Muscle of leg (tissue), 16 donors: ENCODE measurements at places on chromosomes 11 and 22. TPM values are rescaled to one million over a fixed set of nuclear protein-coding genes. Genes with fewer than 3 reads are reported as not detected.
A peak's percentile ranks its signal among the peaks of the same experiment; 100 is the strongest.

DNA sequence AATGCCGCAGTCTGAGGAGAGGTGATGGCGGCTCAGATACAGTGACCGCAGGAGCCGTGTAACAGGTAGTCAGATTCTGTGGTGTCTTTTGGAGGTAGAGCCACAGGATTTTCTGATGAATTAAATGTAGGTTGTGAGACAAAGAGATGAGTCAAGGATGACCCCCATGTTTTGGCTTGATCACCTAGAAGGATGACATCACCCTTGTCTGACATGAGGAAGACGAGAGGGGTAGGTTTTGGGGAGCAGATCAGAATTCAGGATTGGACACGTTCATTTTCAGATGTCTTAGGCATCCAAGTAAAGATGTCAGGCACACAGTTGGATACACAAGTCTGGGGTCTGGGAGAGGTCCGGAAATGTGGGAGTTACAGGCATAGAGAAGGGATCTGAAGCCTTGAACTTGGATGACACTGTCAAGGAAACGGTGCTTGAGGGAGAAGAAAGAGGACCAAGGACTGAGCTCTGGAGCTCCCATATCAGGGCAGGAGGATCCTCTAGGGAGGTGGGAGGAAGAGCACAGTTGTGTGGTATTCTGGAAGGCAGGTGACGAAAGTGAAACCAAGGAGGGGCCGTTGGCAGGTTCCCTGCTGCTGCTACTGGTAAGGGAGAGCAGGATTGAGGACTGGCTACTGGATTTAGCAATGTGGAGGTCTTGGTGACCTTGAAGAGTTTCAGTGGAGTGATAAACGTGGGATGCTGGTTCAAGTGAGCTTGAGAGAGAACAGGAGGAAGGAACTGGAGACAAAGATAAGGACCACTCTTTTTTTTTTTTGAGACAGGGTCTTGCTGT lies 12.6 kb upstream of the GDPD5 start:
- H3K27me3 ChIP-seq: peaks cover 4% of the 10 kb centered on the region
- H3K4me3 ChIP-seq: no peak overlapping the region
- no peaks in the 10 kb centered on the region for H3K36me3 ChIP-seq

- H3K36me3 ChIP-seq: no peaks in the 10 kb centered on the region
- peaks cover 3% of the 10 kb centered on the region for H3K4me1 ChIP-seq
Observed at GRCh38 chr11:47928426-47928825, 51.9 kb upstream of the PTPRJ start.

- peak; percentile 40 for DNase-seq
- H3K4me1 ChIP-seq: peaks cover 8% of the 10 kb centered on the region
- no peak overlapping the region for H3K4me3 ChIP-seq
- H3K27ac ChIP-seq: no peak overlapping the region
- no peaks in the 10 kb centered on the region for H3K36me3 ChIP-seq
Observed at GRCh38 chr11:132022733-132023478, 652.5 kb downstream of the NTM start.

GRCh38 chr11:59380263-59381059 lies 21.8 kb downstream of the OR5AN1 start:
- H3K4me3 ChIP-seq: no peak overlapping the region
- no peaks in the 10 kb centered on the region for H3K27me3 ChIP-seq
- H3K36me3 ChIP-seq: no peaks in the 10 kb centered on the region
- H3K27ac ChIP-seq: no peak overlapping the region
- no peak for DNase-seq

GRCh38 chr22:28424427-28425080 lies 255.1 kb downstream of the TTC28 start:
- H3K4me3 ChIP-seq: no peak overlapping the region
- H3K36me3 ChIP-seq: no peaks in the 10 kb centered on the region
- no peak for DNase-seq
- no peaks in the 10 kb centered on the region for H3K4me1 ChIP-seq

DNA sequence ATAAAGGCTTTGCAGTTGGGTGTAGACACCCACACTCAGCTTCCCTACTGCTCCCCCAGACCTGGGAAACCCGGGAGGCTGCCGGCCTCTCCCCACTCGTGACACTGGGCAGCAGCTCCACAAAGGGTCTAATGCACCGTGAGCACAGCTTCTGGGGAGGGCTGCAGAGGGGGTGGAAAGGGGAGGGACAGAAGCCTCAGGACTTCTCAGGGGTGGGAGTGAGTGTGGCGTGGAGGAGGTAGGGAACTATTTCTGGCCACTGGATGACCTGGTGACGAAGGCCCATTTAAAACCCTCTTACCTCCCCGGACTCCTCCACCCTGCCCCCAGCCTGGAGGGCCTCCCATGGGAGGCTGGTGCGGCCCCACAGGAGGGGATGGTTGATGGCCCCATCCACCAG lies 56.6 kb downstream of the MACROD1 start:
- peaks cover 27% of the 10 kb centered on the region for H3K4me1 ChIP-seq
- peaks cover 7% of the 10 kb centered on the region for H3K36me3 ChIP-seq
- H3K27me3 ChIP-seq: no peaks in the 10 kb centered on the region
- no peak overlapping the region for H3K27ac ChIP-seq

DNA sequence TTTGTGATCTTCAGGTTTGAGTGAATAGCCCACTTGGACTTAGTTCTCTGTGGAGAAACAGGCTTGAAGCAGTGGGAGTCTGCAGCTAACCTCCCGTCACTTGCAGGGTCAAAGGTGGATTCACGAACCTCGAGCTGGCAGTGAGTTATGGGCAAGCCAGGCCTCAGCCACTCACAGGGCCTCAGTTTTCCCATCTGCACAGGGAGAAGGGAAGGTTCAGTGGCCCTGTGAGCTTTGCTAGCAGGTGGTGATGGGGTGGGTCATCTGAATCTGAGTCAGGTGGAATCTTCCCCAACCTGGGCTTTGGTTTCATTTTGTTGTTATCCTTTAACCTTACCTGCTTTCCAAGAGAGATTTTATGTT lies 86.6 kb upstream of the GRIK4 start:
- peaks cover 9% of the 10 kb centered on the region for H3K36me3 ChIP-seq
- no peak for DNase-seq
- no peak overlapping the region for H3K27ac ChIP-seq
- H3K27me3 ChIP-seq: no peaks in the 10 kb centered on the region

DNA sequence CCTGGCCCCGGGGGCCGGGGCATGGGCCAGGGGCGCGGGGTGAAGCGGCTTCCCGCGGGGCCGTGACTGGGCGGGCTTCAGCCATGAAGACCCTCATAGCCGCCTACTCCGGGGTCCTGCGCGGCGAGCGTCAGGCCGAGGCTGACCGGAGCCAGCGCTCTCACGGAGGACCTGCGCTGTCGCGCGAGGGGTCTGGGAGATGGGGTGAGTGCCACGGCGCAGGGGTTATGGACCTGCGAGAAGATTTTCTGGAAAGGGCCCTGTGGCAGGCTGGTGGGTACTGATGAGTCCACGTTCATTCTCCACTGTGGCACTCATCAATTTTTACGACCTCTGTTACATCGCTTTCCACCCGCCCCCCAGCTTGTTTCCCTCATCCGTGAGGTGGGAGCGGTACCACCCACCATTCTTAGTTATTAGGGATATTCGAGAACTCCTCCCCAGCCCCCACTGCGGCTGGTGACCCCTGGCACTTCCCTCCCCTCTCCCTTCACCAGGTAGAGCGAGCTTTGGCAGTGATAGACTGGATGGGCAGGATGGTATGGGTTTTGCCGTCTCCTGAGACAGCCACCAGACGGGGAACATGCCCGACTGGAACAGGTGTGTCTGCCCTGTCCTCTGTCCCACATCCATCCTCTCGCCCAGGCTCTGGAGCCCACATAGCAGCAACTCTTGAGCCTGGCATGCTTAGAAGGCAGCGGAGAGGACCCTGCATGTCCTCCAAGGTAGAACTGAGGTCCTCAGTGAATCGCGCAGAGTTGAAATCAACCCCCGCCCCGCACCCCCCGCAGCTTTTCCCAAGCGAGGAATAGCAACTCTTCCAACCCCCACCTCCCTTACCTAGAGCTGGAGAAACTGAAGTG lies 562 bp downstream of the DGAT2 start:
- no peak overlapping the region for H3K27ac ChIP-seq
- no peaks in the 10 kb centered on the region for H3K36me3 ChIP-seq
- H3K4me3 ChIP-seq: peak overlapping the region; percentile 13
- peaks cover 46% of the 10 kb centered on the region for H3K27me3 ChIP-seq
- H3K4me1 ChIP-seq: peaks cover 17% of the 10 kb centered on the region

- H3K27ac ChIP-seq: peak overlapping the region; percentile 3
- H3K4me3 ChIP-seq: no peak overlapping the region
- peaks cover 19% of the 10 kb centered on the region for H3K27me3 ChIP-seq
Observed at GRCh38 chr22:23204125-23204488, 23.8 kb downstream of the BCR start.

DNA sequence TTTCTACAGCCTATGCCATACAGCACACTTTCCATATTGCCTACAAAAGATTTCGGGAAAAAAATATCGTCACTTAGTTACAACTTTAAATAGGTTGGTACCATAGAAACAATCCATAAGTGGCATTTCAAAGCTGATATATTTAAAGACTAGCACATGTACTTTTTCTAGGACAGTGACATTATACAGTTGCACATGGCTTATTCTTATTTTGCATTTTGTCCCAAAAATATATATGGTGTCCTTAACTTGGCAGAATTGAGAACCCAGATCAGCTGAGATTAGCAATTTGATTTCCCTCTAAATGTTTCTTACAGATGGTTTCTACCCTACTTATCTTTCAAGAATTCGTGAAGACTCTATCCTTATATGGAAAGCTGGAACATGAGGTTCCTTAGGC lies 3.7 kb upstream of the TFIP11 start:
- no peaks in the 10 kb centered on the region for H3K27me3 ChIP-seq
- H3K36me3 ChIP-seq: no peaks in the 10 kb centered on the region
- no peak overlapping the region for H3K27ac ChIP-seq
- H3K4me3 ChIP-seq: no peak overlapping the region
- peaks cover 17% of the 10 kb centered on the region for H3K4me1 ChIP-seq
- no peak for DNase-seq

DNA sequence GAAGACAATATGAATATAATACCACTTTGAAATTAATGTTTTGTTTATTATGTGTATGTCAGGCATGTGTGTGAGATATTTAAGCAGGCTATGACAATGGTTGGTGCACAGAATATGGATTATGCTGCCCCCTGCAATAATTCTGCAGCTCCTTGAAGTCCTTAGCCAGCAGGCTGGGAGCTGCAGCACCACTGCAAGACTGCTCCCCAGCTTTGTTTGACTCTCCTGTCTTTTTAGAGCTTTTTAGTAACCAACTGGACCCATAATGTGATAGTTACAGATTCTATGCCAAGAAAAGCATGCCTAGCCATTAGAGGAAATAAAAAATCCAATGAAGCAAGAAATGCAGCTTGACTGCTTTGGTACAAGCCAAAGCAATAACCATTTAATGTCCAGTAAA lies 535.1 kb downstream of the TMEM135 start:
- H3K36me3 ChIP-seq: no peaks in the 10 kb centered on the region
- no peak overlapping the region for H3K27ac ChIP-seq

GRCh38 chr11:35141071-35141470 lies 2.1 kb downstream of the CD44 start:
- peaks cover 13% of the 10 kb centered on the region for H3K36me3 ChIP-seq
- peak; percentile 54 for DNase-seq
- H3K4me3 ChIP-seq: peak overlapping the region; percentile 94
- peak overlapping the region; percentile 62 for H3K27ac ChIP-seq

- DNase-seq: peak; percentile 56
- peaks cover 46% of the 10 kb centered on the region for H3K36me3 ChIP-seq
- H3K27ac ChIP-seq: no peak overlapping the region
- no peaks in the 10 kb centered on the region for H3K27me3 ChIP-seq
Observed at GRCh38 chr22:27885977-27886842, 32.8 kb downstream of the PITPNB start.

DNA sequence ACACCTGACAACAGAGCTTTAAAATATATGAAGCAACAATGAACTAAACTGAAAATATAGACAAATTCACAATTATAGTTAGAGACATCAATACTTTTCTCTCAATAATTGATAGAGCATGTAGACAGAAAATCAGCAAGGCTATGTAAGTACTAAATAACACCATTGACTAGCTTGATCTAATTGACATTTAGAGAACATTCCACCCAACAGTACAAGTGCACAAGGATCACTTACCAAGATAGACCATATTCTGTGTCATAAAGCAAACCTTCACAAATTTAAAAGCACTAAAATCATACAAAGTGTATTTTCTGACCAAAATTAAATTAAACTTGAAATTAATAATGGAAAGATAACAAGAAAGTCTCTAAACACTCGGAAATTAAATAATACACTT lies 562.5 kb downstream of the INSC start:
- no peak overlapping the region for H3K27ac ChIP-seq
- H3K36me3 ChIP-seq: no peaks in the 10 kb centered on the region
- no peaks in the 10 kb centered on the region for H3K27me3 ChIP-seq
- no peak overlapping the region for H3K4me3 ChIP-seq

GRCh38 chr11:35040221-35040942 lies 98.6 kb upstream of the CD44 start:
- no peak for DNase-seq
- H3K4me3 ChIP-seq: no peak overlapping the region
- peaks cover 18% of the 10 kb centered on the region for H3K4me1 ChIP-seq
- no peaks in the 10 kb centered on the region for H3K36me3 ChIP-seq
- no peak overlapping the region for H3K27ac ChIP-seq
- no peaks in the 10 kb centered on the region for H3K27me3 ChIP-seq

- DNase-seq: peak; percentile 92
- H3K27ac ChIP-seq: no peak overlapping the region
- no peaks in the 10 kb centered on the region for H3K36me3 ChIP-seq
- H3K4me1 ChIP-seq: no peaks in the 10 kb centered on the region
- H3K27me3 ChIP-seq: peaks cover 19% of the 10 kb centered on the region
Observed at GRCh38 chr11:69848201-69848600, 29.0 kb upstream of the FGF3 start.

DNA sequence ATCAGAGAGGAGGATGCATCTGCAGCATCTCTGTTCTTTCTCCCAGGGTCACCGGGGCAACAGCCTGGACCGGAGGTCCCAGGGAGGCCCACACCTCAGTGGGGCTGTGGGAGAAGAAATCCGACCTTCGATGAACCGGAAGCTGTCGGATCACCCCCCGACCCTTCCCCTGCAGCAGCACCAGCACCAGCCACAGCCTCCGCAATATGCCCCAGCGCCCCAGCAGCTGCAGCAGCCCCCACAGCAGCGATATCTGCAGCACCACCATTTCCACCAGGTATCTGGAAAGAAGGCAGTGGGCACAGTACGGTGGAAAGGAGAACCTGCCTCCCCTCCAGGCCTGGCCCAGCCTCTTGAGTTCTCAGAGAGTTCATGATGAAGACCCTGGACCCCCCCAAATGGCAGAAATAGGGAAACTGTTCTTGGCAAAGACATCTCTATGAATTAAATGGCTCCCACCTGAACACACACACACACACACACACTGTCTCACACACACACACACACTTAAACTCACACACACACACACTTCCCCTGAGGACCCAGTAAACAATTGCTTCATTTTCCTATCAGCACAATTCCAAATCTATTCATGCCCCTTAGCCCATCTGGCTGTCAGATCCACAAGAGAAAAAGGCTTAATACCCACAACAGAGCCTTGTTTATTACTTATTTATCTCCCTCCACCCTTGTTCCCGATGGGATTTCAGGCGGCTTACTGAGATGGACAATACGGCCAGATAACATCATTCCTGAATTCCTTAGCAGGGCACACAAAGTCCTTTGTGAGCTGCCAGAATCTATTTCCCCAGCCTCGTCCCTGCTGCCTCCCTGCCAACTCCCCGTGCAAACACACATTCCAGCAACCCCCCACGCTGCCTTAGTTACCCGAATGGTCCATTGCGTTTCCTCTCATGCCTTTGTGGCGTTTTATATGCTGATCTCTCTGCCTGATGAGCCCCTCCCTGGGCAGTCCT lies 8.1 kb downstream of the TMA7B start:
- no peak overlapping the region for H3K27ac ChIP-seq
- no peaks in the 10 kb centered on the region for H3K36me3 ChIP-seq
- no peak for DNase-seq
- H3K4me1 ChIP-seq: no peaks in the 10 kb centered on the region
- H3K27me3 ChIP-seq: peaks cover 29% of the 10 kb centered on the region
- no peak overlapping the region for H3K4me3 ChIP-seq

TMEM86A gene
- total RNA-seq: 2.6 TPM

YPEL4 gene
- 0.53 TPM for total RNA-seq

NDUFS8 gene
- total RNA-seq: 108 TPM

SLC37A2 gene
- total RNA-seq: 2.6 TPM

DCPS gene
- total RNA-seq: 12.5 TPM

NTM gene
- 8.5 TPM for total RNA-seq

RAG1 gene
- total RNA-seq: 5.8 TPM
